Stimulated activated CD8-positive, alpha-beta memory T cell treated with anti-CD3 and anti-CD28 coated beads, Interleukin-4, amount 100 ng/mL, for 1 hour (primary cell): ENCODE measurements at places on chromosomes 4 and X.

- DNase-seq = no peak
Observed at GRCh38 chr4:150583287-150584110, 1.5 kb downstream of the MAB21L2 start.

GRCh38 chr4:69750346-69750745 is 10.1 kb downstream of the SULT1B1 start:
- no peak for DNase-seq

GRCh38 chr4:168942985-168943384 is 67.1 kb downstream of the CBR4 start:
- no peak for DNase-seq

GRCh38 chr4:151991001-151991883 is 230.4 kb upstream of the GATB start:
- DNase-seq = no peak

GRCh38 chr4:4415107-4415805 is 28.4 kb downstream of the NSG1 start:
- DNase-seq = no peak

- DNase-seq = no peak
Observed at GRCh38 chrX:103356130-103356798, at the start of gene TCEAL9. TSS of gene TCEAL9 (plus strand) at chrX:103356506. CDS start at chrX:103357685, 1,179 bp downstream.

GRCh38 chrX:134236626-134237614 is at the start of gene CCDC160:
TSS of gene CCDC160 (plus strand) at chrX:134237182. CDS start at chrX:134244801, 7,619 bp downstream.
- DNase-seq = no peak

DNA sequence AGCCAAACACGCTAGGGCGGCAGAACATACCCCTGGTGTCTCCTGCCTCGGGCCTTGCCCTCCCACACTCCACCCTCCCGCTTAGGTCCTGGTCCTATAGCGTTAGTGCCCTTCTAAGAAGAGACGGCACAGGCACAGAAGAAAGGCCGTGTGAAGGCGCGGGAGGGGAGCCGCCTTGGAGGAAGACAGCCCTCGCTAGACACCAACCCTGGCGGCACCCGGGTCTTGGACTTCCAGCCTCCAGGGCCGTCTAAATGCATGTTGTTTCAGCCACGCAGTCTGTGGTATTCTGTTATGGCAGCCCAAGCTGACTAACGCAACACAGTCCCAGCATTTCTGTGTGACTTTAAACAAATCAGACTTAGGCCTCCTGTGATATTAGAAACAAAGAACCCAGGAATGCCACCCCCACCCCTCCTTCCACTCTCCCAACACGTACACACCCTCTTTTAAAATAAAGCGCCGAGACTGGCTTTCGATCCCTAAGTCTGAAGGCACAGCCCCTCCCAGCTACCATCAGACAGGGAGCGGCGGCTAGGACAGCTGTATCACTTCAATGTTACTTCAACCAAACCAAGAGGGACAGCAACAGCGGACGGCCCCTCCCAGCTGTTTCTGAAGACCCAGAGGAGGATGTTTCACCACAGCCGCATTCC is 128.0 kb downstream of the AFAP1 start:
- DNase-seq = no peak

DNA sequence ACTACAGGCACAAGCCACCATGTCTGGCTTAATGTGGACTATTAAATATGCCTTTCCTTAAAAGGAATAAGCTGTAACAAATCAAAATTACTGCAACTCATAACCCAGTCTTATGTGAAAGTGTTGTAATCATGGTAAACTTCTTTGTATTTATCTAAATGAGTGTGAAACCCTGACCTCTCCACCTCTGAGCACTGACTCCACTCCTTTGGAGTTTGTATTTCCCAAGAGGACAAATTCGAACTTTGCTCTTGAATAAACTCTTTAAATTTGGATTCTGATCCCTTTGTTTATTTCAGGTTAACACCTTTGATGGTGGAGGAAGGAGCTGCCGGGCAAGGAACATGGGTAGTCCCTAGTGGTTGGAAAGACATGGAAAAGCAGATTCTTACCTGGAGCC is 48.3 kb upstream of the FAM9A start:
- DNase-seq = no peak

DNA sequence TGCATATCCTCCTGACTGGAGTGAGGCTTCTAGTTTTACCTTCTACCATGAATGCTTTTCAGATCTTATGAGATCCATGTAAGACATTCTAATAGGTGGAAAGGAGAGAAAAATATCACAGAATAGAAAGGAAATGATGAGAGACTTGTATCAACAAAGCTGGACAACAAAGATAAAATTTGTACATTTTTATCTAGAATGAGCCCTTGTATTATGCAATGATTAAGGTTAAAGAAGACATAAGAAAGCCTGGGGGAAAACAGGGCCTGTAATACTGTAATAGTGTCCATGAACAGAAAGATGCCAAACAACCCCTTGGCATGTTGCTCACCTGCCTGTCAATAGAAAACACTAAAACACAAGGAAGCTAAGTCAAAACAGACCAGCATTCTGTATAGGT is 44.2 kb upstream of the SCRG1 start:
- DNase-seq = no peak

DNA sequence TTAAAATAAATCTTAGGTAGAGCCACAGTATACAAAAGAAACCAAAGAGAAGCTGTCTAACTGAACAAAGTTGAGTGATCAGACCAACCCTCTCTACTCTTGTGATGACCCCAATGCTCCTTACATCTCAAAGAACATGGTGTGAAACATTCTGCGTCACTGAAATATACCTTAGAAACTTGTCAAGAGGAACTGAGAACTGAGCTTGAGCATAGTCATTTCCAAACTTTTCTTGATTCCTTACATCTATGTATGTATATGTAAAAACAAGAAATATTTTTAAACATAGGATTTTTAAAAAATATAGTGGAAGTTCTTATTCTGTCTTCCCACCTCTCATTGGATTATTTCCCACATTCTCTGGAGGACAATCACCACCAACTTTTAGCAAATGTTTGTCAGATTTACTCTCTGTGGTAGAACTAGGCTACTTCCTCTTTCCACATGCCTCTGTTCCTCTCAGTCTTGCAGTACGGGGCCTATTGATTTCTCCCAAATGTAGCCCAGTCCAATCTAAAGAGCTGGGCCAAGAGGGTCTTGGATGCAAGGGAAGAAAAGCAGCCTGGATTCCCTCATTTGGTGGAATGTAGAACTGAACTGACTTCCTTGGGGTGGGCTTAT is 98.2 kb upstream of the HHIP start:
- no peak for DNase-seq
